ENCODE measurements at places on chromosomes 2 and 18.

DNA sequence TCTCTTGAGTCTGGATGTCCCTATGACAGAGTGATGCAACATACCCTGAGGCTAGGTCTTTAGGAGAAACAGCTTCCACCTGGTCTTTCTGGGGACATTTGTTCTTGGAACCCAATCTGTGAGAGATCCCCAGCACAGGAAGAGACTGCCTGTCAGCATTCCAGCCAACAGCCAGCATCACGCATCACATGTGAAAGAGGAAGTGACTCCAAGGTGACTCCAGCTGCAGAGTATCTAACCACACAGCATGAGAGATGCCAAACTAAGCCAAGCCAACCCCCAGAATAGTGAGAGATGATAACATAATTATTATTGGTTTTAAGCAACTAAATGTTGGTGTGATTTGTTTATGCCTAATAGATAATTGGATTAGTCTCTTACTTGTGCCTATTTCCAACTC, 35.7 kb downstream of the C18orf63 start:
- no peak for DNase-seq

DNA sequence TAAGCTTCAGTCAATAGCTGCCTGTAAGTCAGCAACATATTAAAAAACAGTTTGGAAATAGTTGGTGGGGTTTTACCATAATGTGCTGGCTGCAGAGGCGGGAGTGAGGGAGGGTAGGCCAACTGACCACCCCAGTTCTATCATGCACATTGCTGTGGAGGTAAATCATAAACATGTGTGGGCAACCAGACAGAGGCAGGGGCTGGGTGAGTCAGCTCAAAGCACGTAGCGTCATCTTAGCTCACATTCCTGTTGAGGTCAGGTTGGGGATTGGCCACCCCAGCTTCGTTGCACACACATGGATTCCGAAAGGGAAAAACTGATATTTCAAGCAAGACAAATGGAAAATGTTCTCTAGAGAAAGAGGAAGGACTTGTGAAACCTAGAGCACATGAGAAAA, 19.5 kb downstream of the GPR45 start:
- DNase-seq: no peak

GRCh38 chr2:168158586-168158985, 88.8 kb downstream of the STK39 start:
- no peak for DNase-seq

GRCh38 chr18:4181882-4182568, 273.1 kb downstream of the DLGAP1 start:
- DNase-seq: no peak

DNA sequence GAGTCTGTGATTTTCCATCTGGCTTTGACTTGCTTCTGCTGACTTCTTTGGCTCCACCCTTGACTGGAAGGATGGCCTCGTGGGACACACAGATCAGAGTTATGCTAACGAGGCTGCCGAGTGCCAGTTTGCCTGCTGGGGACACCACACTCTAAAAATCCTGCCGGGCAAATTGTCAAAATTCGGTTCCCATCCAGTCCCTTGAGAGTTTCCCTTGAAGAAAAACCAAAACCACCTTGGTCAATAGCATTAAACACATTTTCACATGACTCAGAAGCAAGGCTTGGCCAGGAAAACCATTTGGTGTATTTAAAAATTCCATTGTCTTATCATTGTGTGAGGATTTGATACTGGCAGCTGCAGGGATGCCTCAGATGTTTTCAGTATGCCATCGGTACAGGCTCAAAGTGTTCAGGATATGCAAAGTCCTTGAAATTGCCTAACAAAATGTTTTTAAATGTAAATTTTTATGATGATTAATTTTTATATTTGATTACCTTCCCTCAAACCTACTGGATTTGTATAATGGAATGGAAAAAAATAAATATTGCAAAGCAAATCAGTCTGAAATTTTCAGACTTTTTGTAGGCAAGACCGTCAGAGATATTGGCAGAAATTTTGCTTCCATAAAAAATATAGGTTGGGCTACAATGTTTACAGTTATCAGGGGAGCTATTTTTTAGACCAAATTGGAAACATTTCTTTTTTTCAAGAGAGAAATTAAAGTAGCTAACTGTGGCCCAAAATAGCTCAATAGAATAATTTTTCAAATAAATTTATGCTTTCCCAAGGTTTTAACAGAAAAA, 41.6 kb downstream of the KCNE4 start:
- no peak for DNase-seq

DNA sequence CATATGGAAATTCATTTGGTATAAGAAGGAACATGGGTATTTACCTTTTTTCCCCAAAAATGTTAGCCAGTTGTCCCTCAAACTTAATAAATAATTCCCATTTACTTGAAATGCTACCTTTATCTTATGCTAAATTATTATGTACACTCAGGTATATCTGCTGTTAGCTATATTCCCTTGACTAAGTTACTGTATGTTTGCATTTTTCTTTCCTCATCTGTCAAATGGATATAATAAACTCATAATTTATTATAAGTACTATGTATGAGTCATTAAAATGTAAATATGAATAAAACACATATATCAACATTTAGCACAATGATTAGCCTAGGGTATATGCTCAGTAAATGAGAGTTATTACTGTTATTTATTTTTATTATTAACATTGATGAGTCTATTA, 117.4 kb downstream of the PMS1 start:
- DNase-seq: no peak

DNA sequence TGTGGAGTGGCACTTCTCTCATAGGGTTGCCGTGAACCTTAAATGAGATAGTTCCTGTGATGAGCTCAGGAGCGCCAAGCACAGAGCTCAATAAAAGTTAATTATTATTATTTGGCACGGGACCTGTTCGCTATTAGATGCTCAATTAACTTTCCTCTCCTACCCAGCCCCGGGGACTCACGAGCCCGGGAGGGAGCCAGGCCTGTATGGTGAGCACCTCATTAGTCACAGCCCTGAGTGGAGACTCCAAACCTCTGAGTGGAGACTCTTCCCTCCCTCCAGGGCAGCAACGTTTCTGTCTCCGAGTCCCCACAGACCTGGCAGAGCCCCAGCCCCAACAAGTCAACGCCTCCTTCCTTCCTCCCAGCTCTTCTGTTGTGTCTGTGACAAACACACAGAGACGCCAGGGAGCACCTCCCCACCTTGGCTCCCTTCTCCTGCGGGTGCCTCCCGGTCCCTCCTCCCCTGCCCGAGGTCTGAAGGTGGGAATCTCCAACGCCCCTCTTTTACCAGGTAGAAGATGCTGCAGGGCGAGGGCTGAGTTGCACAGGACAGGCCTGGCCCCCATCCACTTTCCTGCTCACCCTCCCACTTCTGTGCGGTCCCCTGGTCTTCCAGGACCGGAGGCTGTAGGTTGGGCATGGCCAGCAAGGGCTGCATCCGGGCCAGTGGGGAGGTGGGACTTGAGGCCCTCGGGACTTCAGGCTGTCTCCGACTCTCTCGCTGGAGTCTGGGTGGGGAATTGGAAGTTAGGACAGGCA, 52.7 kb upstream of the ODC1 start:
- no peak for DNase-seq

DNA sequence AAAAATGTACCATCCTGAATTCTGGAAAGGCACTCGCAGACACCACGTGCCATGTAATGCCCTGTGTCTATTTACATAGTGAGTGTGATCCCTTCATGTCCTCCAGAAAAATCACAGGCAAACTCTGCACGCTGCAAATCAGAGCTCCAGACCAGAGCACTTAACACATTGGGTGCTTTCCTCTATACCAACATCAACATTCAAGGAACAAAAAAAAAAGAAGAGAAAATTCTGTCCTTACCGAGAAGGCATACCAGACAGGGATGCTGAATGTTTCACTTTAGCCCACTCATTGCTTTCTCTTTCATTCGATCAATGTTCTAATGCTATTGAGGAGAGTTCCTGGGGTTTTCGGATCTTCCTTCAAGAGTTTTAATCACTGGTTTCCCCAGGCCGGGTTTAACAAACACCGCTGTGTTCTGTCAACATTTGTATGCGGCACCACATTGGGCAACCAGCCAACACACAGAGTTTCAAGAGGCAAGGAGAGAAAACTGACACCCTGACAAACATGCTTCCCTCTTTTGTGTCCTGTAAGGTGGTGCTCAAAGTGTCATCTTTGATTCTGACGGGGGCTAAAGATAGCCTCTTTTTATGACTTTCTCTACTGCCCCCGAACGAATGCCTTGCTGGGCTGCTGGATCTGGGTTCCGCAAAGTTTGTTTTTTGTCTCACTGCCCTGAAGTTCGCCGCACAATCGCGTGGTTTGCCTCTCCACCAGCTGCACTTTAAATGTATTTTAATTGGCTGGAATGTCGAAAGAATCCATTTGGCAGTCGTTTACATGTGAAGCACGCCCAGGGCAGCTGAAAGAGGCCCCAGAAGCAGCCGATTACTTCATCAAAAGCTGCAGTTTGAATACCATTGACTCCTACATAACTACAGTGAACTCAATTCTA, 106.4 kb upstream of the NCKAP5 start:
- DNase-seq: no peak

DNA sequence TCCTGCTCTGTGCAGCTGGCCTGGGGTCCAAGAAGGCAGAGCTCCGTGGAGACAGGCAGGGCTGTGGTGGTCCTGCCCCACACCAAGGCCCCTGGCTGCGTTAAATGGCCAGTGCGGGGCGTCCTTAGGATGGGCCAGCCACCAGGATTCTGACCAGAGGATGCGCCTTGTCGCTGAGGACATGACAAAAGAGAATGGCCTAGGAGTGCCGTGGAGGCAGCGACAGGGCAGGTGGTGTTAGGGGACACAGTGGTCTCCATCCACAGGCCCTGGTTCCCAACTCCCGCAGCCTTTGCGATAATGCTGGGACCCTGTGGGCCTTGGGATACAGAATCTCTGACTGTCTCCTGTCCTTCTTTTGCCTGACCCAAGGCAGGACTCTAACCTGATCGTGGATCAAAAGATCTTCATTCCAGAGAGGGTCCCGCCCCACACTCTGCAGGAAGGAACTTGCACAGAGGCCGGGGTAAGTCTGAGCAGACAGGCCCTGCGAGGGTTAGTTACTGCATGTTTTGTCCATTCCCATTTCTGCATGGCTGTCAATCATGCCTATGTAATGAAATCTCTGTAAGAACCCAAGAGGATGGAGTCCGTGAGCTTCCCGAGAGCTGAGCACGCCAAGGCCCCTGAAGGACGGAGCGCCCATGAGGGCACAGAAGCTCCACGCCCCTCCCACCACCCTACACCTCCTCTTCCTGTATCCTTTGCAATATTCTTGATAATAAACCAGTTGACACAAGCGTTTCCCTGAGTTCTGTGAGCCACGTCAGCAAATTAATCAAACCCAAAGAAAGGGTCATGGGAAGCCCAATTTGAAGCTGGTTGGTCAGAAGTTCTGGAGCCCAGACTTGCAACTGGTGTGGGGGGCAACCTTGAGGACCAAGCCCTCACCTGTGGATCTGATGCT, 251.5 kb upstream of the SALL3 start:
- no peak for DNase-seq

GRCh38 chr2:206993964-206994363, 54.6 kb downstream of the CPO start:
- DNase-seq: no peak

DNA sequence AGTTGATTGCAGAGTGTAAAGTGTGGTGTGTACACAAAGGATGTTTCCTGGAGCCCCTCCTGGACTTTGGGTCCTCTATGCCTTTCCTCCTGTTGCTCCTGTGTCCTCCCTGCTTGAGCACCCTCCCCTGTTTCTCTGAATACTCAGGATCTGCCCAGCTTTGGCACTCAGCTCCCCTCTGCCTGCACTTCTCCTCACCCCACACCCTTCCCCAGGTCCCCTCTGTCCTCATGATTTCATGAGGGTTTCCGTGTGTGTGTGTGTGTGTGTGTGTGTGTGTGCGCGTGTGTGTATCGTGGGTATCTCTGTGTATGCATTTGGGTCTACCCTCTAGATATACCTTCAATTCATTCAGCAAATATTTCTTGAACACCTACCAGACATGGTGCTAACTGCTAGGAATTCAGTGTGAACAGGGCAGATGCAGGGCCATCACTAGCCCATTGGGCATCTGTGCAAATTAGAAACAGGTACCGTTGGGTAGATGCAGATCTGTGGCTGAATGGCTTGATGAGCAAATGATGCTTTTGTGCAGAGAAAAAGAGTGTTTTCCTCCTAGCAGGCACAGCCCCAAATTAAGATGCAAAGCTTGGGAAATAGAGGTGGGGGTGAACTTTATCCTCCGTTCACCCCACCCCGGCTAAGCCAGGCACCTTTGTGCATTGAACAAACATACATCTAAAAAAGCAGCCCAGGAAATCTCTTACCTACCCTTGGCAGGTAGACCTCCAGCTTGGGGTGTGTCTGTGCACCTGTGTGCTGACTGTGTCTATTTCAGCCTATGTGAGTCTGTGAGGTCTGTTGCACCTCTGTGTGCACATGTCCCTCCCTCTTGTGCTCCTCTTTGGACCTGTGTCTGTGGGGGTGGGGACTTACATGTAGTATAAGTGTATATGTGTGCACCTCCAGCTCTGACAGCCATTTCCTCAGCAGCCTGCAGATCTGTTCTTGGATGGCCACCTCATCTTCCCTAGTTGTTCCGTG, 60.0 kb upstream of the EPAS1 start:
- no peak for DNase-seq

DNA sequence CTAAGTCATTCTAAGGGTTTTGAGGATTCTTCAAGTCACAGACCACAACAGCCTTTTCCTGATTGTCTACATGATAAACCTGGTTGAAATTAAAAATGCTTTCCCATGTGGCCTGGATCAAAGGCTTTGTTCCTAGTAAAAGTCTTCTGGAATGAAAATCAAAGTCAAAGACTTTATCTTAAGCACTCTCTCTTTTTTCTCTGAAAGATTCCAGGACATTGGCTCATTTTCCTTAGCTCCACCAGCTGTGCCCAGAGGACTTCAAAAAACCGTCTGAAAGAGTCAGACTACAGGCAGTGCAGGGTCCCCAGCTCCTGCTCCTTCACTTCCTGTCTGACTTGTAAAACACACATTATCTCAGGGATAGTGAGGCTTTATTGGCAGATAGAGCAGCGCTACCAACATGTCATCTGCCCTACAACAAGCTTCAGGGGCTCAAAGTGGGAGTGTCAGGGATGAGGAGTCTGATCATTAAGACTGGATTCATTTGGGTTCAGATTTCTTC, 148.2 kb downstream of the ESCO1 start:
- DNase-seq: no peak

DNA sequence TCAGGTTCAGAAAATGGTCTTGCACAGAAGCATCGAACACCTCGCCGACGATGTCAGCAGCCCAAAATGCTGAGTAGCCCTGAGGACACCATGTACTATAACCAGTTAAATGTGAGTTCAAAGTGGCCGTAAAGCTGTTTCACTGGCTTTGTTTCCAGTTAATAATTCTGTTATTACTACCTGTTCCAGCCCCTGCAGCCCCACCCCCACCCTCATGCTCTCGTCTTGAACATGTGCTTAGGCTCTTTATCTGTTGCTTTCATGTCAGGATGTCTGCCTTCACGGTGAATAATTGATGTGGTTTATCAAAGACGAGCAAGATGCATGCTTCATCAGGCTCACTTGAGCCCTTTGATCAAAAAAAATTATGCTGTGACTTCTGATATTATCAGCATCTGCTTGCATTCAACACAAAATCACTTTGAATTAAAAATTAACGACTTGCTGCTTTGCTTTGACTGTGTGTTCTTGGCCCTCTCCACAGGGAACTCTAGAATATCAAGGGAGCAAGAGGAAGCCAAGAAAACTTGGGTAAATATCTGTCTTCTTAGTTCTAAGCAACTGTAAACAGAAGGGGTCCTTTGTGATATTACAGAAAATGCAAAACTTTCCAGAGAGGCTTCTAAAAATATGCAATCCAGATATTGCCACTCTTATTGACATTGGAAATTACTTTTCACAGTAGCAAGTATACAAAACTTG, 63.4 kb upstream of the SP5 start:
- DNase-seq: peak; percentile 35

GRCh38 chr2:174863183-174863582, 98.9 kb upstream of the CHRNA1 start:
- no peak for DNase-seq

All from activated CD4-positive, alpha-beta T cell treated with anti-CD3 and anti-CD28 coated beads, Interleukin-2, amount 50 U/mL, for 4 hours (primary cell).